ENCODE measurements at places on chromosomes 4 and X. TPM values are rescaled to one million over a fixed set of nuclear protein-coding genes. Genes with fewer than 3 reads are reported as not detected.

DNA sequence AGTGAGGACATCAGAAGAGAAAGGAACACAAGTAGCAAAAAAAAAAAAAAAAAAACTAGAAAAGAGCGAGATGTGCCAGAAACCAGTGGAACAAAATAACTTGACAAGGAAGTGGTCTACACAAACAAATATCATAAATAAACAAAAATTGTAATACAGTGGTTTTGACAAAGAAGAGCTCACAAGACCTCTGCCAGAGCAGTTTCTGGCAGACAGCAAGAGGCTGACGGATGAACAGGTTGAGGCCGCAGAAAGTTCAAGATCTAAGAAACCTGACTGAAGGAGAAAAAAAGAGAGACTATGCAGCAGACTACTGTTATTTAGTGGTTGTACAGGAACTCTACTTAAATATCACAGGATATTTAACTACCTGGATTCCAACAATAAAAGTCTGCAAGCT is 66.2 kb downstream of the MAB21L2 start:
- H3K27me3 ChIP-seq, result no peaks in the 10 kb centered on the region
- DNase-seq, result no peak
- no peak overlapping the region for H3K27ac ChIP-seq
- H3K4me1 ChIP-seq, result no peaks in the 10 kb centered on the region
- no peaks in the 10 kb centered on the region for H3K36me3 ChIP-seq

- DNase-seq, result no peak
- no peak overlapping the region for H3K27ac ChIP-seq
- no peaks in the 10 kb centered on the region for H3K27me3 ChIP-seq
- no peaks in the 10 kb centered on the region for H3K36me3 ChIP-seq
- H3K4me3 ChIP-seq, result no peak overlapping the region
Observed at GRCh38 chrX:119672426-119672825, 20.5 kb downstream of the SEPTIN6 start.

Gene PRDM8
- total RNA-seq, result 0.66 TPM

- no peak overlapping the region for H3K4me3 ChIP-seq
- H3K36me3 ChIP-seq, result peaks cover 2% of the 10 kb centered on the region
- H3K4me1 ChIP-seq, result peaks cover 6% of the 10 kb centered on the region
Observed at GRCh38 chr4:120850018-120850599, 72.4 kb downstream of the PRDM5 start.

Gene ERAS
- not detected for total RNA-seq

DNA sequence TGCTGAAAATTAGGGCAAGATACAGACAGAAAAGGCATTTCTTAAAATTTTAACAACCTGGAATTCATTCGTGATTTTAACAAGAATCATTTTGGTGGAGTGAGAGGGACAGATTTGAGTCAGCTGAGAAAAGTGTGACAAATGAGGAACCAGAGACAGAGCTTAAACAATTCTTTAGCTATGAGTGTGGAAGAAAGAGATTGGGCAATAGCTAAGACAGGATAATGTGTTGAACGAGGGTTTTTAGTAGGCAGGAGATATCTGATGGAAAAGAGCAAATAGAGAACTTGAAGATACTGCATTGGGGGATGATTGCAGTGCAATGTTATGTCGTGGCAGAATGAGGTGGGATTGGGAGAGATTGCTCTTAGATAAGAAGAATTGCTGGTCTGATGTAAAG is 164.2 kb upstream of the SPRY1 start:
- H3K27ac ChIP-seq, result no peak overlapping the region
- no peaks in the 10 kb centered on the region for H3K27me3 ChIP-seq
- H3K4me1 ChIP-seq, result peaks cover 12% of the 10 kb centered on the region
- no peak overlapping the region for H3K4me3 ChIP-seq

DNA sequence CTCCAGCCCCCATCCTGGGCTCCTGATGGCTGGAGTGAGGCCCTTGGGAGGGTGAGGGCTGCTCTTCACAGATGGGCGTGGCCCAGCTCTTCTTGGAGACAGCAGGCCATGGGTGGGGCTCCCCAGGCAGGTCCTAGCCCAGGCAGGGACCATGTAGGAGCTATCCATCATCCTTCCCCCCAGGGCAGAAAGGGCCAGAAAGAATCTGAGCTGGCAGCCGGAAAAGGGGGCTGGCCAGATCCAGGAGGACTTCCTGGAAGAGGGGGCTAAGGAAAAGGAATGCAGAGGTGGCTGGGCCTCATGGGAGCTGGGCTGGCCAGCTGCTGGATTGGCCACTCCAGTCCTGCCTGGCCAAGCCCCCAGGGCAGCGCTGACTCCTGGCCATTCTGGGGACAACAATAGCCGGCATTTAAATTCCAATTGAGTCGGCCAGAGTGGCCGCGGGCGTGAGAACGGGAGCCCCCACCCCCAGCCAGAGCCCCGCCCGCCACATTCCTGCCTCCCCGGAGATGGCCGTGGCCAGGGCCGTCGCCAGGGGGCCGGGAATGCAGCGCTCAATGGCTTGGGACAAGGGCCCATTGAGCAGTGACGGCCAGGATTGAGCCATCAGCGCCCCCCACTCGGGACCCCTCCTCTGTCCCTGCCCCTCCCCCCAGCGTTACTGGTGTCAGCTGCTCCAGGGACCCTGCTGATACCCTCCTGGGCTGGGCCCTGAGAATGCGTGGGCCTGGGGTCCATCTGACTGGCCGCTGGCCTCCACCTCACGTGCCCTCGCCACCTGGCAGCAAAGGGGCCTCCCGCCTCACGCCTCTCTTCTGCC is 15.1 kb upstream of the FGFR3 start:
- no peak overlapping the region for H3K27ac ChIP-seq
- H3K27me3 ChIP-seq, result peaks cover 14% of the 10 kb centered on the region
- H3K36me3 ChIP-seq, result no peaks in the 10 kb centered on the region
- H3K4me1 ChIP-seq, result peaks cover 5% of the 10 kb centered on the region
- DNase-seq, result no peak
- H3K4me3 ChIP-seq, result no peak overlapping the region

DNA sequence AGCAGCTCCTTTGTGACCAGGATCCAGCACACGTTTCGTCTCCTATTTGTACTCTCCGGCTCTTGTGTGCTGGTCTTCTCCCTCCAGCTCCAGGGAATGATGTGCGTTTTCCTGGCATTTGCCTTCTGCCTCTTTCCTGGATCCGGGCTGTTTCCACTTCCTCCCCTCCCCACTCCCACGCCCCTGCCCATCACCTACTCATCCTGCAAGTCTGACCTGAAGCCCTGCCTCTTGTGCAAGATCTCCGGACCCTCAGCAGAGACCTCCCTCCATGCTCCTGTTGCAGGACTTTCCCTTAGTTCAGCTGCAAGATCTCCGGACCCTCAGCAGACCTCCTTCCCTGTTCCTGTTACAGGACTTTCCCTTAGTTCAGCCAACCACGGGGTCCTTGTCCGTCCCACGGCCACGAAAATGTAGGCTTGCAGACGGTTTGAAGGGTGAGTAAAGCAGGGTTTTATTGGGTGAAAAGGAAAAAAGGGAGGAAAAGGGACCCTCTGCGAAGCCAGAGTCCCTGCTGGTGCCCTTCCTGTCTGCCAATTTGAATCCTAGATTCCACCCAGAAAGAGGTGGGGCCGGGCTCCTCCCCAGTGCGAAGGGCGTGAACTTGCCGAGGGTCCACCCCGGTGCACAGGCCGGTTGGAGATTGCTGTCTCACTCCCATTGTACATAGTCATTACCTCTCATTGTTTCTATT is 74.4 kb upstream of the IRF2 start:
- H3K27me3 ChIP-seq, result no peaks in the 10 kb centered on the region
- peak overlapping the region; percentile 55 for H3K4me3 ChIP-seq
- peaks cover 10% of the 10 kb centered on the region for H3K4me1 ChIP-seq
- H3K36me3 ChIP-seq, result no peaks in the 10 kb centered on the region
- DNase-seq, result peak; percentile 24
- H3K27ac ChIP-seq, result peak overlapping the region; percentile 38

Gene TKTL2
- total RNA-seq, result not detected
